ENCODE measurements at places on chromosomes 7 and 10.

DNA sequence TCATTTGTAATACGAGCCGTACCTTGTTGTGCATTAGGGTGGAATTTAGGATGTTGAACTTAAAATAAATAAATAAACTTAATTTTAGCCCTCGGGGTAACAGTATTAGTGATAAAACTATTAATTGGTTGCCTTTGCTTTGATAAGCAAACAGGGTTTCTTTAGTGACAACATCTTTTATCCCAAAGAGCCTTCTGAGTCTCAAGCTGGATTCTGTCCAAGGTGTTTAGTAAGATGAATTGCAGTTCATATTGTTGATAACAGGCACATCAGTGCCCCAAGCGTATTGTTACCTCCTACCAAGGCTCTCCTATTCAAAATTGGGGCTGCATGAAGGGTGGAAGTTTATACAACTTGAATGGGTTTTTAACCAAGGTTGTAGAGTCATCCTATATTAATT lies 144.4 kb upstream of the CELF2 start:
- DNase-seq, result no peak

DNA sequence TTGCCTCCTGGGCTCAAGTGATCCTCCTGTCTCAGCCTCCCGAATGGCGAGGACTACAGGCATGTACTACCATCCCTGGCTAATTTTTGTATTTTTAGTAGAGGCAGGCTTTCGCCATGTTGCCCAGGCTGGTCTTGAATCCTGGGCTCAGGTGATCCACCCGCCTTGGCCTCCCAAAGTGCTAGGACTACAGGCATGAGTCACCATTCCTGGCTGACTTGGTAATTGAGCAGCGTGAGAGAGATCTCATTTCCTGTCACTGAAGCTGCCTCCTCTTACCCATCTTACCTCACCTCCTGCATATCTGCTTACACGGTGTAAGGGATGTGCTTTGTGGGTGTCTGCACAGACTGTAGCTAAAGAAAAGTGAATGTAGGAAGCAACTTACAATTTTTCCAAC lies 9.7 kb downstream of the IFIT3 start:
- no peak for DNase-seq

GRCh38 chr7:82726038-82726800 lies 282.6 kb upstream of the CACNA2D1 start:
- no peak for DNase-seq

GRCh38 chr7:82527851-82528250 lies 84.3 kb upstream of the CACNA2D1 start:
- no peak for DNase-seq

- no peak for DNase-seq
These were observed 87.8 kb downstream of the LANCL2 start for GRCh38 chr7:55452971-55453370.

Data from GDM1 (cell line).